ENCODE measurements at places on chromosomes 12 and 14. TPM values are rescaled to one million over a fixed set of nuclear protein-coding genes. Genes with fewer than 3 reads are reported as not detected.

ENDOU gene
- 2.0 TPM for total RNA-seq

EPYC gene
- total RNA-seq, result not detected

SPATA7 gene
- total RNA-seq, result 22.9 TPM

RNASE7 gene
- not detected for total RNA-seq

DDX11 gene
- total RNA-seq, result 14.2 TPM

Measured in esophagus muscularis mucosa (tissue), 4 donors.